ENCODE measurements at places on chromosomes 6 and 20.

DNA sequence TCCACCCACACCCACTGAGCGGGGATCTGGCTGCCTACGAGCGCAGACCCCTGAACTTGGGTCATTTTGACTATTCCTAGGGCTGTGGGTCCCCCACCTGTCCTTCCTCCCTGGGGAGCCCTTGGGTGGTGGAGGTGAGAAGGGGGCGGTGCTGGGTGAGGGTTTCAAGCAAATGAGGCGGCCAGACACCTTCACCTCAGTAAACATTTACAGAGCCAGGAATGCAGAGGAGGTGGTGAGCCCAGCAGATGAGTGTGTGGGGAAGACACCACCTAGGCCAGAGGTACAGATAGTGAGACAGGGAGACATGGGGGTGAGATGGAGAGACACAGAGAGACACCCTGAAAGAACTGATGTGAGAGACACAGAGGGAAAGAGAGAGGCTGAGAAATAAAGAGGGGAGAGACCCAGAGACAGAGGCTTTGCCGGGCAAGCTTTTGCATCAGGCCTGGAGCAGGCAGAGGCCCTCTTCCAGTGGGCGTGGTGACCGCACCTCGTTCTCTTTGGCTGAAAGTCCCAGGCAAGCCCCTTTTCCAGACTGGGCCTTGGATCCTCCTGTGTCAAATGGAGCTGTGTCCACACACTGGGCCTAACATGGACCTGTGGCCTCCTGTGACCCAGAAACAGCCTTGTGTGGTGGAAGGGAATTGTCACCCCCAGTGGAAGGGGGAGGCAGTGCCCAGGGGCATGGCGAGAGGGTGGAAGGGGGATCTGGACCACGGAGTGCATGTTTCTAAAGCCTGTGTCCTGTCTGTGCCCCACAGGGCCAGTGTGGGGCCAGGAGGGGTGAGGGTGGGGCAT, 29.7 kb downstream of the CEBPB start:
- DNase-seq: no peak

DNA sequence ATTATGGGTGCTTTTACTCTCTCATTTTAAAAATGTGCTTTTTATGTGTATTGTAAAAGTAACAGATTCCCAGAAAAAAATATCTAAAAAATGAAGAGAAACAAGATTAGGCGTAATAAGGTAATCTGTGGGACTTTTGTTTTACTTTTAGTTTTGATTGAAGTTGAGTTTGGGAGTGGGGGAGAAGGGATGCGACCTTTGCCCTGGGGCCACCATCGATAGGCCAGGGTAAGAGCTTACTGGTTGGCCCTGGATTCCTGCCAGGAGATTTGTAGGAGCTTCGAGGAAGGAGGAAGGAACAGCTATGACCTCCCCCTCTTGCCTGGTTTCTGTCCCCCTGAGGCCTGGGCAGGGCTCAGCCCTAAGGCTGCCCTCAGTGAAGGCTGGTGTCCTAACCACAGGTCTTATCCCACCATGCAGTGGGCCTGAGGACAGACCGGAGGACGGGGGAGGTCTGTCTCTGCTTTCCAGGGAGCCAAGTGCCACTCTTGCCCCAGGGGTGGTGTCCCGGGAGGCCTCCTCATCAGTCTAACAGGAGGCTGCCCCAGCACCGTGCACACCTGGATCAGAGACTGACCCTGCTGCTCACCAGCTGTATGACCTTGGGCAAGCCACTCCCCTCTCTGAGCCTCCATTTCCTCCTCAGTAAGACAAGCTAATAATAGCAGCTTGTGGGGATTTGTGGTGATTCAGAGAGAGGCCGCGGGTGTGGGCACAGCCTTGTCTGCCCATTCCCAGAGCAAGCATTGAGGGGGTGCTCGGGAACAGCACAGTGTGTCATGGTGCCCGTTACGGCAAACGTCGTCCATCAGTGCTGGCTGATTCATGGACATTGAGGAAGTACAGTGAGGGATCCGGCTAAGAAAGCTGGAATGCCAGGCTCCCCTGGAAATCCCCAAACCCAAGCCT, 21.2 kb downstream of the TGM2 start:
- no peak for DNase-seq

GRCh38 chr20:33474097-33474873, 15.6 kb upstream of the CBFA2T2 start:
- no peak for DNase-seq

GRCh38 chr20:8602389-8603116, 466.3 kb upstream of the PLCB4 start:
- no peak for DNase-seq

DNA sequence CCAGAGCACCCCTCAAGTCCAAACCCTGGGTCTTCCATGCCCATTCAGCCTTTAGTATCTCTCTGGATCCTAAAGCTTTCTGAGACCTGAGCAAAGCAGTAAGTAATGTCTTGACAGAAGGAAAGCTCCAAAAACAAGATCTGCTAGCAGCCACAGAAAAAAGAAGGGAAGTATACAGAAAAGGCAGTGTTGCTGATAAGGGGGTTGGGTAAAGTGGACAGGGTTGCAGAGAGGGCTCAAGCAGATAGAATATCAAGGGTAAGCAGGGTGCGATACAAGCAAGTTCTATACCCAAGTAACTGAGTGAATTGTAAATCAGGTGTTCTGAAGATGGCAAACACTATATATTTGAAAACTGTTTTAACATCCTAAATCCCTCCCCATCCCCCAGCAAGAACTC, 113.4 kb upstream of the CARMIL1 start:
- DNase-seq: no peak

GRCh38 chr6:148990403-148990802, 243.6 kb downstream of the UST start:
- no peak for DNase-seq

DNA sequence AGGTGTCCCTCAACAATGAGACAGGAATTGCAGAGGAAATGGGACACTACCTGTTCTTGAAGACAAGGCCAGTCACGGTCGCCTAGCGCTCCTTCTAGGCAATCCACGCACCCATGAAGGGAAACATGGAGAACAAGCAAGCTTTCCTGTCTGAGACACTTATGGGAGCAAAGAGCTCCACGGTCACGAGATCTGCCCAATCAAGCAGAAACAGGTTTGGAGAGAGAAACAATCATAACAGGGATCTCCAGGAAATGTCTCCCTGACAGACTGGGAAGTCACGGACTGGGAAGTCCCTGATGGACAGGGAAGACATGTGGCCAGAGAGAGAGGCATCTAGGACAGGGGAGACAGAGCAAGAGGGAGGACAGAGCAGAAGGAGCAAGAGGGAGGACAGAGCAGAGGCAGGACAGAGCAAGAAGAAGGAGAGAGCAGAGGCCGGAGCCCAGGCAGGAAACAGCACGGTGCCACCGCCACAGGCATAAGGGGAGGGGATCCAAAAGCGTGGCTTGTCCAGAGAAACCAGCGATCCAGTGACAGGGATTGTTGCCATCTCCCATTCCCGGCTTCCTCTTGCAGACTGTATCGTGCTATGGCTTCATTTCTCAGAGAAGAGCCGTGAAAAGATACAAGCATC, 167.8 kb upstream of the ZNF337 start:
- DNase-seq: no peak

- DNase-seq: no peak
These were observed 66.7 kb downstream of the TMEM170B start for GRCh38 chr6:11604215-11604614.

DNA sequence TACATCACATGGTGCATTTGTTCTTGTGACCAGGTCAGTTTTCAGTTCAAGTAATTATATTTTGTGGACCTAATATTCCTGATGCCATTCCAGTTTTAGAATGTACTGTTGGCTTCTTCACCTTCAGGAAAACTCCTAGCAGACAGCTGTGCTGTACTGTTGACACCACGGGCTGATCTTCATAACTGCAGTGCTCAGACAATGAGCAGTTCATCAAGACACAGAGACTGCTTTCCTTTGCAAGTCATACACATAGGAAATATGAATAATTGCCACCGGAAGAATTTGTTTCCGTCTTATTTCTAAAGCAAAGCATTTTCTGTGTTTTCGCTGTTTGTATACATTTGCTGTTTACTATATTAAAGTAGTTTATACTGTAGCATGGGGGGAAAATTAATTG, 89.8 kb downstream of the C6orf118 start:
- DNase-seq: no peak

DNA sequence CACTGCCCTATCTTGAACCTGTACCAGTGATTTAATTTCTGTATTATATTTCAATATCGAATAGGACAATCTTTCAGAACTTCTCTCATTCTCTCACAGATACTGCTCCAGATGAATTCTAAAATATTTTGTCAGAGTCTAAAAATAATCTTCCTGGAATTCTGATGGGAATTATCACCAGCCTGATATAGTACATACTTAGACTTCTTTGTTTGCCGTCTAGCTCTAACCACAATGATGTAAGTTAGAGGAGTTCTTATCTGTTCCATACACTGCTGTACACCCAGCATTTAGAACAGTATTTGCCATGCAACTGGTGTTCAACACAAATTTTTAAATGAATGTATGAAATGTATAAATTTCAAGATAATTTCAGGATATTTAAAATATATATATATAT, 1.3 kb upstream of the HUS1B start:
- no peak for DNase-seq

DNA sequence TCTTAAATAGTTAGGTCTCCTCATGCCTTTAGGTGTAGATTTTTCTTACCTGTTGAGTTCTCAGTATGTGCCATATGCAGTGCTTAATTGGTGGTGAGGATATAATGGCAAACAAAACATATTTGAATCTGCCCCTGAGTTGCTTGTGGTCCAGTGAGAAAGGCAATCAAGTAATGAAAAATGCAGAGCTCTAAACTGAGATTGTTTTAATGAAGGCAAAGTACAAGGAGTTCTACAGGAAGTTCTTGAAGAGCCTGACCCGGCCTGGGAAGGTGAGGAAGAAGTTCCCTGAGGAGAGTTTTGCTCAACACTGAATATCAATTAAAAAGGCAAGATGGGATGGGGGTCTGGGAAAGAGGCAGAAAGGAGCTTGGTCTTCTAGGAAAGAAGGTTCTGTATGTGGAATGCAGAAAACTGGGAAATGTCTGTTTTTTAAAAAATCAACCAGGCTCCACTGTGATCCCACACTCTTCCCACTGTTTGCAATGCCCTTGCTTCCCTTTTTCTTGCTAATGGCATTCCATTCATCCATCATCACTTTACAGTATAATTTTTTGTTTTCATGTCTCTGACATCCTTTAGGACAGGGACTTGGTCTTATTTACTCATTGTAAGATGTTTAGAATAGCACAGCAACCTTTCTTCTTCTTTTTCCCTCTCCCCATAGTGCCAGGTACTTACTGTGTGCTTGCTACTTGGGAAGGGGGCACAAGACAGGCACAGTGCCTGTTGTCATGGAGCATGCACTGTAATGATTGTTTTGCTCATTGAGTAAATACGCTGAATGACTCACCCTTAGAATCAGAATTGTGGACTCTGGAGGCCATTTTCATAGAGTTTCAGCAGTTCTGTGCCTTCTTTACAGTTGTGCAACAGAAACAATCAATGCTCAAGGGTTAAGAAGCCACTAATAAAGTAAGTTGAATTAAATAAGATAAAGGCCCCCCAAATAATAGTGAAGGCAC, 64.3 kb downstream of the ANKS1A start:
- DNase-seq: no peak

DNA sequence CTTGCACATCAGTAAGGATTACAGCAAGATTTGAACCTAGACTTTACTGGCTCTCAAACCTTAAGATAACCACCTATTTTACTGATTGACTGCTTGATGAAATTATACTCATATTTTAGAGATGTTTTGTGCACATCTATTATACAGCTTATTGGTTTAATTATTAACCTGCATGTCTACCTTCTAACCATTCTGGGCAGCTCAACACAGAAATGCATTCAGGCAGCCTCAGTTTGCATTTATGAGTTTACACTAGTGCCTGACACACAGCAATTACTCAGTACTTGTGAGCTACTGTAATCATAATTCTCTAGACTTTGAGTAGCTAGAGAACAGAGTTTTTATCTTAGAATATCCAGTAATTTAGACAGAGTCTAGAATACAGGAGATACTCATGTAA, 273.9 kb upstream of the THEMIS start:
- DNase-seq: no peak

GRCh38 chr6:1770968-1771723, 161.4 kb downstream of the FOXC1 start:
- no peak for DNase-seq

- DNase-seq: no peak
These were observed 8.2 kb upstream of the BPIFA2 start for GRCh38 chr20:33159713-33160112.

GRCh38 chr6:93322651-93323050, 96.7 kb downstream of the EPHA7 start:
- DNase-seq: no peak

DNA sequence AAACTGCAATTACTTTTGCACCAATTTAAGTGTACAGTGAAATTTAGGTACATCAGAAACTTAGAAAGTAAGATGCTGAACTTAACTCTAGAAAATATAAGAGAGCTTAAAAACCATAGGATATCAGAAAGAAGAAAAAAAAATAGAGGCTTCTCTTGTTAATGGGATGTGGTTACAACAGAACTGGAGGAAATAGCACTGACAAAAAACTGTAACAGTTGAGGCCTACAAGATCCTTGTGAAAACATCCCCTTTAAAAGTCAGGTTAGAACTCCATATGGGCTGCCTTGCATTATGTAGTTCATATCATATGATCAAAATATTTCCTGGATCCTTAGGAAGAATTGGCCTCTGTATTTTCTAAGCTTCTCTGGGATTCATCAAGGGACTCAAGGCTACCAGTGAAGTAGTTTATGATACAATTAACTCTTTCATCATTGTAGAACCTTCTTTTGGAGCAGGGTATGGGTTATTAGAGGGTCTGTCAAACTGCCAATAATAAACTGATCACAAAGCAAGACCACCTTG, 24.8 kb downstream of the MTCL3 start:
- DNase-seq: no peak

DNA sequence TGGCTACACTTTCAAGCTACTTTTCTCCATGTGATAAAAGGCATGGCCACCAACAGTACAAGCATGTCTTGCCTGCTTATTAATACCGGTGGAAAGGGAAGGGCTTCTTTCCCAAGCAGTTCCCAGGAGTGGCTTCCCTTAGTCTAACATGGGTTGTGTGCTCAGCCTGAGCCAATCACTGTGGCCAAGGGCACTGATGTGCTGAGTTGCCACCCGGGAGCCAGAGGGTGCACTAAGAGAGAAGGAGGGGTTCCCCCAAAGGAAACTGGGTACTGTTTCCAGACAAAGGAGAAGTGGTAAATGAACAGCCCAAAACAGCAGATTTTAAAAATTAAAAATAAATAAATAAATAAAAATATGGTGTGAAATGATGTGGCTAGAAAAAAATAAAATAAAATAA, 68.5 kb downstream of the BANF2 start:
- DNase-seq: no peak

DNA sequence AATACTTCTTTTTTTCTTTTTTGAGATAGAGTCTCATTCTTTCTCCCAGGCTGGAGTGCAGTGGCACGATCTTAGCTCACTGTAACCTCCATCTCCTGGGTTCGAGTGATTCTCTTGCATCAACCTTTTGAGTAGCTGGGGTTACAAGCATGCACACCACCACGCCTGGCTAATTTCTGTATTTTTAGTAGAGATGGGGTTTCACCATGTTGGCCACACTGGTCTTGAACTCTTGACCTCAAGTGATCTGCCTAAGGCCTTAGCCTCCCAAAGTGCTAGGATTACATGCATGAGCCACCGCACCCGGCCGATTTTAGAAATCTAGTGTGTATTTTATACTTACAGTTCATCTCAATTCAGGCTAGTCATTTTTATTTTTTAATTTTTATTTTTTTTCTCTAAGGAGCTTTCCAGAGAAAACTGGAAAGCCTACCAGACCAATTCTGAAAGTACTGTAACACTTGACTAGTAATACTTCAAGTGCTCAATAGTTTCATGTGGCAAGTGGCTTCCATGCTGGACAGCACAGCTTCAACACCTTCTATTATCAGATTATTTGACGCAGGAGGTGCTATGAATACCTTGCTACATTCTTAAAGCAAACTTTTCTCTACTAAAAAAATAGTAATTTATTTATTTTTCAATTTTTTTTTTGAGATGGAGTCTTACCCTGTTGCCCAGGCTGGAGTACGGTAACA, 25.0 kb downstream of the POLR1C start:
- DNase-seq: no peak

Data from stimulated activated naive CD4-positive, alpha-beta T cell (primary cell).